ENCODE measurements at places on chromosomes 1 and 21.

- no peak for DNase-seq
Observed at GRCh38 chr1:77385551-77385950, 103.7 kb downstream of the AK5 start.

- DNase-seq = no peak
Observed at GRCh38 chr21:24225431-24225830, 1381.8 kb downstream of the MRPL39 start.

DNA sequence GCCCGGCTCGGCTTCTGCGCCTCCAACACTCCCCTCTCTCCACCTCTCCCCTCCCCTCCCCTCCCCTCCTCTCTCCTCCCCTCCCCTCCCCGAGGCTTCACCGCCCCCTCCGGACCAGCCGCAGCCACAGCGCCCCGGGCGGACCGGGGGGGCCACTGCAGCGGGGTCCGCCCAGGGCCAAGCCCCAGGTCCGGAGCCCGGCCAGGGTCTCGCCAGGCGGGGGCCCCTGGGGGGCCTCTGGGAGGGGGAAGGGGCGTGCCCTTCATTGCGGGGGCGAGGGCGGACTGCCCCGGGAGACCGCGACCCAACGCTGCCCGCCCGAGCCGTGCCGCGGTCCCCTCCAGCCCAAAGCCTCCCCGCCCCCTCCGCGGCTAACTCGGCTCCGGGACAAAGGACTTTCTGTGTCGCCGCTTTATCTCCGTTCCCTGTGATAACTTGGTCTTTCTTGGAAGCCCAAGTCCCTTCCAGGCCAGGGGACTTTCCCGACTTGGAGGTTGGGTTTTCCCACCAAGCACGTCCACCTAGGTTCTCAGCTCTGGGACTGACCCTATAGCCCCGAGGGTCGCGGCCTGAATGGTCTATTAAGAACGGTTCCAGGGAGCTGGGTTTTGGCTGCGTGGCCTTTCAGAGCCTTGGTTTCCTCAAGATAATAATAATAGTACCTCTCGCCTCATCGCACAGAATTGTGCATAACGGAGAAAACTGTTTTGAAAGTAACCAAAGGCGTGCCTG lies at the start of gene UBQLN4:
UBQLN4 (minus strand) TSS at position 31 of the 732 bp plus-strand sequence. CDS start 97 bp downstream, outside the sequence.
- DNase-seq = peak; percentile 79

DNA sequence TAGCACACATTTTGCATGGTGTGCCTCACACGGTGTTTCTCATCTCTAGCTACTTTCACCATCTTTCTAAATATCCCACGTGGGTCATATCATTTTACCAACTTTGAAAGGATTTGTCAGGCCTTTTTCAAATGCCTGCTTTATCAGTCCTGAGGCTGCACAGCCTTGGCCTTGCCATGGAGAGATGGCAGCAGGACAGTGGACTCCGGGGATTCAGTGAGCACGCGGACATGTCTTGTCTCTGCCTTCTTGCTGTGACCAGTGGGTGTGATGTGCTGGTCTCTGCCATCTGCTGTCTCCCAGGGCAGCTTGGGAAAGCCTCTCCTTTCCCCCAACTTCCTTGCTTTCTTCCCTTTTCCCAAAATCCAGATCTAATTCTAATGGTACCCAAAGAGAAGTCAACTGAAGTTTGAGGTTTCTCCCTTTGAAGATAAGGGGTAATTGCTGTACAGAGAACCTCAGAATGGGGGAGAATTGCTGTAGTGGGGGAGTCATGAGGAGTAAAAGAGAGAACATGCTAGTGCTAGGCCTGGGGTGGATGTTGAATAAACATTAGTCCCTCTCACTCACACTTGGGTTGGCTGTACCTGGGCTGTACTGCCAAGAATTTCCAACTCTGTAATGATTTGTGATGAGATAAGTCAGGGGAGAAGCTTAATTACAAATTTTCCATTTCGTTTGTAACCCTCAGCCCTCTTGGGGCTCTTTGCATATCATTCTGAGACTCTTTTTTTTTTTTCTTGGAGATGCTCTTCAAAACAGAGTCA lies 99.5 kb downstream of the GALNT2 start:
- DNase-seq = no peak

DNA sequence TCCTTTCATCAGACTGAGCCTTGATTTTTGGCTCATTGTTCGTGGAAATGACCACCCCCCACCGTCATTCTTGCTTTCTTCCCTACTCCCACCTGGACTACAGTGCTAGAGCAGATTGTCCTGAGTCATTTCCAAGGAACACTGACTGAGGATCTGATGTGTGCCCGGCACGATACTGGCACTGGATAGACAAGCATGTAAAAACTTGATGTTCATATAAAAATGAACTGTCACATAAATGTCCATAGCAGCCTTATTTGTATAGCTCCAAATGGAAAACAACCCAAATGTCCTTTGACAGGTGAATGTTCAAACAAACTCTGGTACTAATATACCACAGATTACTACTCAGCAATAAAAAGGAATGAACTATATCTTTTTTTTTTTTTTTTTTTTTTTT lies 18.6 kb upstream of the SLC45A3 start:
- DNase-seq = no peak

DNA sequence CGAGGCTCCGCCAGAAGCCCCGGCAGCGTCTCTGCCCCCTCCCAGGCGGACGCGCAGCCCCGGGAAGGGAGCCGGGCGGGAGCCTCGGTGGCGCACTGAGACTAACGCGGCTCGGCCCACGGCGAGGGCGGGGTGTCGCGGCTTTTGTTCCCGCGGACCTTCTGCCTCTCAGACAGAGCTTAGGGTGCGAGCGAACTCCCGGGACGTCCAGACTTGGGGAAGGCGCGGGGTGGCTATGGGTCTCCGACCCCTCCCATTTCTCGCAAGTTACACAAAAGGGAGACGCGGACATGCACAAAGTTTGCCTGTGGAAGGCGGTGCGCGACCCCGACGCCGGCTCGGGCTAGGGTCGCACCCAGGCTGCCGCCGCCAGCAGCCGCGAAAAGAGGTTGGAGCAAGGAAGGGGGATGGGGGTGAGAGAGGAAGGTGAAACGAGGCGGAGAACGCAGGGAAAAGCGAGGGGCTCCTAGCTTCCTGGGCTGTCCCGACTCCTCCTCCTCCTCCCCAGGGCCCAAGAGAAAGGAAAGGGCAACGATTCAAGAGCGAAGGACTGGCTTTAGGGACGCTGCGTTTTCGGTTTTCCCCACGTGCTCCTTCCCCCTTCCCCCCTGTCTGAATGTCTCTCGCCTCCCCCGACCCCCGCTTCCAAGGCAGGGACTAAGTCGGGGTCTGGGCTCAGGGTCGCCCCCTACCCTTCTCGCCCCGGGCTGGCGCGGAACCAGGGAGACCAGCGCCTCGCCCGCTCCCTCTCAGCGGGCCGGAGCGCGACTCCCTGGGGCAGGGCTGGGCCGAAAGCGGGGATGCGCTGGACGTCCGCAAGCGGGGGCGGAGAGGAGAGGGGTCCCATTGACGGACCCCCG lies 729 bp downstream of the APP start:
- DNase-seq = peak; percentile 19

DNA sequence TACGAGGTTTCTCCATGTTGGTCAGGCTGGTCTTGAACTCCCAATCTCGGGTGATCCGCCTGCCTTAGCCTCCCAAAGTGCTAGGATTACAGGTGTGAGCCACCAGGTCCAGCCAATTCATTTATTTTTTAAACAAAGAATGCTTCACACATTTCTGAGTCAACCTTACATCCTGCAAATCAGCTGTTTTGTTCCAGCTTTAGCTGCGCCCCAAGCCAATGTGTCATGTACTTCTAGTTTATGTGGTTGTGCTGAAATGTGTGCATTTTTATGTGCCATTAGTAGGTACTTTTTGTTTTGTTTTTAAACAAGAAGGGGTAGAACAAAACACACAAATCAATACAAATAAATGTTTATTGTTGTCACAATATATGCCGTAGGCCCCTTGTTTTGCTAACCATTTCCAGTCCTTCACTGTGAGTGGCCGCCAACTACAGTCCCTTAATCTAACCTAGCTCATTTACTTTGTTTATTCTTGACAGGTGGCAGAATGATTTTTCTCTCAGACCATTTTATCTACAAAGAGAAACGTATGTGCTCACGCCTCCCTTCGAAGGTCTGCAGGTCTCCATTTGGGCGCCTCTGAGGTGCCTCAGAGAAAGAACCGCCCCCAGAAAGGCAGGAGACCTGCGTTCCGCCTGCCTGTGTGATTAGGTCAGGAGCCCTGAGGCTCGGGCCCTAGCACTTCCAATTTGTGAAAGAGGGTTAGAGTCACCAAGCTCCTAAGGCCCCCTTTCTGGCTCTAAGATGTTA lies 2.8 kb upstream of the CASQ2 start:
- DNase-seq = no peak

- no peak for DNase-seq
Observed at GRCh38 chr1:12601700-12602658, 16.0 kb downstream of the DHRS3 start.

- DNase-seq = no peak
Observed at GRCh38 chr1:29674627-29675326, 438.5 kb downstream of the PTPRU start.

DNA sequence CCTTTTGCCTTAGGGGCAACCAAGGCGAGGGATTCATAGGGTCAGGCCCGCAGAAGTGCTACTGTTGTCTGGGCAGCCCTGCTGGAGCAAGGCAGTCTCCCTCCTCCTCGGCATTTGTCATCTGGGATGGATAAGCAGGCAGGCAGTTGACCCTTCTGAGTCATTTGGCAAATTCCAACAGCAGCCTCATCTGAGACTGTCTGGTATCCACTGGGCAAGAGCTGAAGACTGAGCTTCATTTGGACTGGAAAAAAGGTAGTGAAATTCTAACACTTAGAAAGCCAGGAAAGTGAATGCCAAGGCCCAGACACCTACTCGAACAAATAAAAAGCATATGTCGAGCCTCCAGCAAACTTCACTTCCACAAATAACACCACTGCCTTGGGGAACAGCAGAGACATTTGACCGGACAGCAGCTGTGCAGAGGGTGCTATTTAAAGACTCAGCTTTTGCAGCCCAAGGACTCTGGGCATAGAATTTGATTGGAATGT lies 4.0 kb upstream of the ZBTB40 start:
- DNase-seq = no peak

- no peak for DNase-seq
Observed at GRCh38 chr1:115829023-115829674, 11.8 kb downstream of the NHLH2 start.

DNA sequence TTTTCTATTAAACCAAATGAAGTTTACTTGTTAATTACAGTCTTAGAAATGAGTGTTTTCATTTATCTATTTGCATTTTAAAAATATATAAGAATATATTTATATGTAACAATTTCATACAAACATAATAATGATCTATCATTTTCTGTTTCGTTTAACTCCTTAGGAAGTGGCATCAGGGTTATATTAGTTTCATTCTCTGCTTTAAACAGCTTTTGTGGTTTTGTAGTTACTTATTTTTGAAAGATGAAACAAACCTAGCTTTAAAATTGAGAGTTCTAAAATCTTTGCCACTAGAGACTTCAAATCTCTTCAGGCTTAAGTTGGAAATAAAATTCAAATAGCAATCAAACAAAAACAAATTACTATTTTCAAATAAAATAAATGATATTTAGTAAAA lies 2110.6 kb downstream of the MRPL39 start:
- no peak for DNase-seq

GRCh38 chr1:194024659-194025058 lies 838.2 kb upstream of the B3GALT2 start:
- no peak for DNase-seq

- DNase-seq = no peak
Observed at GRCh38 chr1:2132222-2133038, 62.1 kb downstream of the FAAP20 start.

DNA sequence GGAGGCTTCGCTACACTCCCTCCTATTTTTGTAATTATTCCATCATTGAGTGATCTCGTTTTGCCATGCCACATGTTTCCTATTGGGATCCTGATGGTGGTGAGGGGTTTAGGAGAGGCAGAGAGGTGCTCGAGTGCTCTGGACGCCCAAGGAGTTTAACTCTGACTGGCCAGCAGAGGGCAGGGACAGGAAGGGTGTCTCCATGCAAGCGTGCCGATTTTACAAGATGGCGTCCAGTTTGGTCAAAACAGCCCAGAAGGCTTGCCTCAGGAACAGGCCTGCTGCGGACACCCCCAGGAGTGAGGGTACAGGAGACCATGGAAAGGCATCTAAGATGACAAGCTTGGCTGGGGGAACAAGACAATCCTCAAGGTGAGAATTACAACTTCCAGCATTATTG lies 33.8 kb upstream of the KCNE2 start:
- DNase-seq = no peak

- DNase-seq = no peak
Observed at GRCh38 chr1:175539986-175540385, 203.4 kb downstream of the TNR start.

DNA sequence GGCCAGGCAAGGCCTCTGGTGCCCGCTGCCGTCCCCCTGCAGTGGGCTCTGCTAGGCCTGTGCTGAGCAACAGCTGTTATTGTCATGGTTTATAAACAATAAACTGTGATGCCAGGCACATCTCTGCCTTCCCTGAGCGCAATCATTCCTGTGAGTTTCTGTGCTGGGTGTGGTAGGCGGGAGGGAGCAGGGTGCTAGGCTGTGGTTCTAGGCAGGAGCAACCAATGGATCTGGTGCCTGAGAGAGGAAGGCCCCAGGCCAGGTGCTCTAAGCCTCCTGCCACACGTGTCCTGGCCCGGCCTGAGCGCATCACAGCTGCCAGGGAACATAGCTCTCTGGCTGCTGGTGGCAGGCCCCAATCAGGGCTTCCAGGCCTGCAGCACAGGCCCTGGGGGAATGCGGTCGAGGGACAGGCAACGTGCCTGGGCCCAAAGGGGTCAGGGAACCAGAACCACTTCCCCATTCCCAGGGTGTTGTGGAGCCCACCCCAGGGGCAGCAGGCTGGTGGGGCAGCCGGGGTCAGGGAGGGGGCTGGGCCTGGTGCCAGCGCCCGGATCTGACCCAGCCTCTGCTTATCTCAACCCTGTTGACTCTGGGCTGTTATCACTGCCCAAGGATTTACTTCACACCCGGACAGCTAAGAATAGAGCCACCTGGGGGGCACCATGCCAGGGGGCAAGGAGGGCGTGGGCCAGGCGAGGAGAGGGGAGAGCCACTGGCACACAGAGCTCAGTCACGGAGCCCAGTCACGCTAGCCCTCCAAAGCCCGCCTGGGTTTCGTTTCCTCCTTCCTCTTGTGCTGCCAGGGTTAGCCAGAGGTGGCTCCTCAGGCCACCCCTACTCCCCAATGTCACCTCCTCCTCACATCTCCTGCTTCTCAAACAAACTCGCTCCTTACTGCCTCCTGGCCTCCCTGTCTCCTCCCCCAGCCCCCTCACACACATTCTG lies 11.5 kb downstream of the TRIM46 start:
- no peak for DNase-seq

- DNase-seq = no peak
Observed at GRCh38 chr1:119097380-119097779, 43.1 kb downstream of the WARS2 start.

DNA sequence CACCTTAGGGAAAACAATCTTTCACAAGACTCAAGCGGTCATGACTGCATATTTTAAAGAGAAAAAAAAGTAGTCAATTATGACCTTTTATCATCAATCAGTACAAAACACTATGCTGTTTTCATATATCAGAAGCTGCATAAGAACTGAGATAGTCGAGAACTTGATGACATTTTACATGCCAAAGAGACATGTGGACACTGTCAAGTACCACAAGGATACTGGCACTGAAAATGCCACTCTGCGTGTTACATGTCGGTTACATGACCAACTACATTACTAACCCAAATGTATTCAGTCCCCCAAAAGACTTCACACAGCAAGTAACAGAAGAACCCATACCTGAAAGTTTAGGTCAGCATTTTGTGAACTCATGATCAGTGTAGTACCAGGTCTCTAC lies 975.0 kb upstream of the ADGRL4 start:
- no peak for DNase-seq

GRCh38 chr1:53327182-53327913 lies 522 bp downstream of the LRP8 start:
- DNase-seq = peak; percentile 44

Measured in central memory CD4-positive, alpha-beta T cell (primary cell).